GM04504 (cell line): ENCODE measurements at places on chromosomes 7 and 10.

DNA sequence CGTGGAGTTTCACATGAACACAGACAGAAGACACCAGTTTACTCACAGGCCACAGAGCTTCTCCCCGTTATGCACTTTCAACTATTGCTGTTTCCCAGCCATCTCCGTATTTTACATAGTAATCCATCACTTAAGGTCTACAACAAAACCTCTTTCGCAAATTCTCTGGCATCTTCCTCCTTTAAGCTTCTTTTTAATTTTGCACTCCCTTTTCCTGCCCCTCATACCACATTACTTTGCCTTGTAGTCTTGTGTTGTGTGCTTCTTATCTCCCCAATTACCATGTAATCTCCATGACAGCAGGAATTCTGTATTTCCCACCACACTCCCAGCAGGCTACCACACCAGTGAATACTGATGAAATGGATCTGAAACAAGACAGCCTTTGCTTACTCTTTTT is 87.3 kb downstream of the ODAD2 start:
- no peak for DNase-seq

- peak; percentile 47 for DNase-seq
Observed at GRCh38 chr7:111735661-111736551, 173.6 kb upstream of the IMMP2L start.

DNA sequence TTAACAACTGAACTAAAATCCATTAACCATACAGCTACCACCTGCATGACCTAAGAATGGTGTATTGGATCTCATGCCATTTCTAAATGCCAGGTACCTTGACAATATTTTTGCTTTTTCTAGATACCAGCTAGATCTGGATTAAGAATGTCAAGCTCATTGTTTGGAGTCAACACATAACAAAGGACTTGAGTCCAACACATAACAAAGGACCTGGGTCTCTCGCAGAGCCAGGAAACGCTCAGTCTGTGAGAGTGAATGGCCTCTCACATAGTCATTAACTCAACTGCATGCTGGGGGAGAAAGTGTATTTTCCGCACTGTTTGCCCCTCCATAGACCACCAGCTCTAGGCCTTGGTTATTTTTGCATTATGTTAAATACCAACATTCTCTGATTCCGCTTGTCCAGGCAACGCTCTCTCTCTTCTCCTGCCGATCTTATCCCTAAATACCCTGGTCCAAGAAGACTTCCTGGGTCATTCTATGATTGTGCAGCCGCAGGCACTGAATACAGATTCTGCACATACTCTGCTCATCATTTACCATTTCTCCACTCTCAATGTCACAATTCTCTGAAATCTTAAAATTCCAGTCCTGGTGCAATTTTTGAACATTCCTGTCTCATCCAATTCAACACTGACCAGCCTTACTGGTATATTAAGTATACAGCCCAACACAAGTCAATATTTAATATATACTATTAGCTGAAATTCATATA is 31.2 kb downstream of the ITIH5 start:
- no peak for DNase-seq

DNA sequence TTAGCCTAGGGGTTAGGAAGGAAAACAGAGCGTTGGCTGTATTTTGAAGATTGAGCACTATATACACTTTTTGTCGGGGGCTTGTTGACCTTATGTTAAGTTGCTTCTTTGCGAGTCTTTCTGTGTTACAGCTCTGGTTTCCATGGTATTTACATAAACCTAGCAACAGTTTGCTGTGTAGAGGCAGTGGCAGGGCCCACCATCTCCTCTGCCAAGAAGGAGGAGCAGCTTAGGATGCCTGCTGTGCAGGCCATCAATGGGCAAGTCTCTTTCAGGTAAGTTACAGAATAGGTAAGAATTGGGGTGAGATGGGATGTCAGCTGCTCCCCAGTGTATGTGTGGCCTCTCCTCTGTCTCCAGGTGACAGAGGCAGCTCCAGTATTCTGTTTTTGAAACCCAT is 485.5 kb downstream of the LRMDA start:
- no peak for DNase-seq

DNA sequence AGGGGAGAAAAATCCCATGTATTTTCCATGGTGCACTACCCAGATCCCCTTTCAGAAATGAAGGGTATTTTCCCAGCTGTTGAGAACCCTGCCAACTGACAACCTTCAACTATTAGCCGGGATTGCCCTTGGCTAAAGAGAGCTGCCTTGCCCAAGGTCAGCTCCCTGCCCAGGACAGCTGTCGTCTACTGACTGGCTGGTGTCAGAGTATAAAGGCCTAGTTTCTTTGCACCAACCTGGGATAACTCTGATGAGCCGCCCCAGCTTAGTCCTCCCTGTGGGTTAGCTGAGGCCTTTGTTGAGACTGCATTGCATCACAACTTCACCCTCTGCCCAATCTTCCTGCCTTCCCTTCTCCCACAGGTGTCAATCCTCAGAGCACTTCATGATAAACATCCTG is 147.2 kb upstream of the RHEB start:
- DNase-seq: no peak

DNA sequence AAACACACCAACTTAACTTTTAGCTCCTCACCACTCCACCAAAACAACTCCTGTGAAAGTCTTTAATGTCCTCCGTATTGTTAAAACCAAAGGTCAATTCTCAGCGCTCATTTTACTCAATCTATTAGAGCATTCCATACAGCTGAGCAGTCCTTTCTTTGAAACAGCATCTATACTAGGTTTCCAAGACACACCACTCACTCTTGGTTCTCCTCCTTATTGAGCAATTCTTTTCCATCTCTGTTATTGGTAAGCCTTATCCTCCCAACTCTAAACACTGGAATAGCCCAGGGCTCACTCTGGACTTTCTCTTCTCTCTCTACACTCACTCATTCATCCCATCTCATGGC is 34.9 kb downstream of the COA1 start:
- peak; percentile 52 for DNase-seq

DNA sequence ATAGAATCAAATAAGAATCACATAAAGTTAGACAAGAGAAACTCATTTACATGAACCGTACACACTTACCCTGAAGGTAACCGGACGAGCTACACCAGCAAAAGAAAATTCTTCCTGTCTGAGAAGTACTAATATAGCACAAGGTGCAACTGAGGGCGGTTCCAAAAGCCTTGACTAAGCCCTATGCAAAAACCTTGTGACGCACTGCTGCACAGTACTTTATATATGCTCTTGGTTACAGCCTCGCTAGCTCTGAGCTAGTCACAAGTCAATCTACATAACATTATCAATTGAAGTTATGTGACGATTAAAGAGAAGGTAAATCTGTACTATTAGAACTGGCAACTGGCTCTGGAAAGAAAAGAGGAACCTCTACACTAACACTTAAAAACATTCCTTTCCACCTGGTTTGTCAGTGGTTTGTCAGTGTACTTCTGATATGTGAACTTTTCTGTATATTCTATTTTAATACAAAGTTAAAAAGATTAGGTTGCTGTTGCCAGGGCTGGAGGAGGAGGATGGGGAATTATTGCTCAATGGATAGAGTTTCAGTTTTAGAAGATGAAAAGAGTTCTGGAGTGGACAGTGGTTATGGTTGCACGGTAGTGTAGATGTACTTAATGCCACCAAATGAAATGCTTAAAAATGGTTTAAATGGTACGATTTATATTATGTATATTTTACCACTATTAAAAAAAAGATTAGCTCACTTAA is 21.6 kb downstream of the NT5C3A start:
- no peak for DNase-seq

- no peak for DNase-seq
Observed at GRCh38 chr10:110075686-110076085, 67.9 kb downstream of the ADD3 start.

DNA sequence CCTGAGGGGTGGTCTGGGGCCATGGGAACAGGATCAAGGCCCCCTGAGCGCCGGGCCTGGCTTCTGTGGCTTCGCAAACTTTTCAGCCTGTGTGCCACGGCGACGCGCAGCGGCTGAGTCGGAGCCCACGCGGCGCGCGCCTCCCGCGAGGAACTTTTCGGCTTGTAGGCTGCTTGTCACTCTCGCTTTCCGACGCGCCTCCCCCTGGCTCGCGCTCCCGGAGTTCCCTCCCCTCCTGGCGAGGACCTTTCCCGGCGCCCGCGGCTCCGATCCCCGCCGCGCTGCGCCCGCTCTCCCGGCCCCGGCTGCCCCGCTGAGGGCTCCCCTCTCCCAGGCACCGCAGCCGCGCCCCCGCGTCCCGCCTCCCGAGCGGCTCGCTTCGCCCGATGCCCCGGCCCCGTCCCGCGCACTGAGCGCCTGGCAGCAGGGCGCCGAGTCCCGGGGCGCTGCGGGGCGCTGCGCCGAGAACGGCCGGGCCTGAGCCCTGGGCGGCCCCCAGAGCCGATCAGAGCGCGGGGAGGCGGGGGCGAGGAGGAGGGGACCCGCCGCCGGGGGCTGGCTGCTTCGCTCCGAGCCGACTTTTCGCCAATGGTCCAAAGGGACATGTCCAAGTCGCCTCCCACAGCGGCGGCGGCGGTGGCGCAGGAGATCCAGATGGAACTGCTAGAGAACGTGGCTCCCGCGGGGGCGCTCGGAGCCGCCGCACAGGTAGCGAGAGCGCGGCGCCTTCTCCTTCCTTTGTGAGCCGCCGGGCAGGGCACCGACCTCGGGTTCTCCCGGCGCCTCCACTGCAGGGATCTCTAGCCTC is at the start of gene CACNB2:
TSS of gene CACNB2 (plus strand) at position 276 of the 808 bp plus-strand sequence.
- no peak for DNase-seq

DNA sequence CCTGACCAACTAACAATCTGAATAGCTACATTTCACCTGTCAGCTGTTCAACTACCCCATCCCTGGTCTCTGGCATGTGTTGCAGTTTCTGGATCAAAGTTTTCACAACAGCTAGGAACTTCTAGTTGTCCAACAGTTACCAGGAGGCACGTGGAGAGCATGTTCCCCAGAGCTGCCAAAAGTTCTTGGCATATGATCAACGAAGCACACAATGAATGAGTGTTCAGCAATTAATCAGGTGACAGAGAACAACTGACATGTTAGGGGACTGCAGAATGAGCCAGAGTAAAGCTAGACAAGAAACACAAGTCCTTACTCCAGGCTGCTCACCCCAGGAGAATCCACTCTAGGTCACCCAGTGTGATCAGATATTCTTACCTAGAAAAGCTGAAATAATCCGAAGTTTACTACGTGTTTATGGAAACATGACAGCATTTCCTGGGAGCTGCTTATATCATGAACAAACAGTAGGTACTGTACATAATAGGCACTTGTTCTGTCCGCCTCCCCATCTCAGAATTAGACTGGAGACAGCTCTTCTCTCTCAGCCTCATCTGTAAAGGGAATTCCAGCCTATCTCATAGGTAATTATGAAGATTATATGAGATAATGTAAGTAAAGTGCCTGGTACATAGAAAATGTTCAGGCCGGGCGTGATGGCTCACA is 50.6 kb downstream of the ZNF438 start:
- DNase-seq: peak; percentile 79

GRCh38 chr7:36045326-36045725 is 107.7 kb upstream of the EEPD1 start:
- no peak for DNase-seq

DNA sequence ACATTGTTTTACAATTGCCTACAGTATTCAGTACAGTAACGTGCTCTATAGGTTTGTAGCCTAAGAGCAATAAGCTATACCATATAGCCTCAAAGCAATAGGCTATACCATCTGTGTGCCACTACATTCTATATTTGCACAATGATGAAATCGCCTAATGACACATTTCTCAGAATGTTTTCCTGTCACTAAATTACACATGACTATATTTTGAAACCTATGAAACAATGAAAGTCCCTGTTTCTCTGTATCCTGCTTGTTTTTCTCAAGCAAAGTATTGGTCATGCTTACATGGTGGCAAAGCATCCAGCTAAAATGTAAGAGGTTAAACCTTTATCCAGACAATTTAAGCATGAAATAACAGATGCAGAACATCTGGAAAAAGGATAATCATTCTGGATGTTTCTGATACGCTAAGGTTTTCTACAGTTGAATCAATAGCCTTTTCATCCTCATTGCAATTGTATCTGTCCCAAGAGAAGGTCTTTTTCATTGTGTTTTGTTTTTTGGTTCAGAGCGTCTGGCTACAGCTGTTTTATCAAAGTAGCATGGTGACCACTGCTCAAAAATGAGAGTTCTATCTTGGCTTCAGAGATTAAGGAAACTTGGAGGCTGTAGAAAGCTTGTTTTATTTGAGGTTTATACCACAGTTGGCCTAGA is 81.7 kb downstream of the CSTF2T start:
- no peak for DNase-seq

- no peak for DNase-seq
Observed at GRCh38 chr7:49297958-49298357, 373.6 kb downstream of the CDC14C start.

GRCh38 chr10:121580276-121581116 is 17.7 kb downstream of the FGFR2 start:
- no peak for DNase-seq

GRCh38 chr7:28564033-28564432 is 151.7 kb downstream of the CREB5 start:
- DNase-seq: no peak
